ENCODE measurements at places on chromosomes 16 and 17.

- DNase-seq: no peak
Measured at GRCh38 chr17:30969989-30970830, 629 bp upstream of the RNF135 start.

GRCh38 chr16:12796498-12796897 lies 7.2 kb downstream of the CPPED1 start:
- DNase-seq: no peak

- no peak for DNase-seq
Measured at GRCh38 chr16:31460582-31461002, 1.3 kb downstream of the ARMC5 start.

GRCh38 chr16:72664056-72664508 lies 383.8 kb downstream of the ZFHX3 start:
- no peak for DNase-seq

DNA sequence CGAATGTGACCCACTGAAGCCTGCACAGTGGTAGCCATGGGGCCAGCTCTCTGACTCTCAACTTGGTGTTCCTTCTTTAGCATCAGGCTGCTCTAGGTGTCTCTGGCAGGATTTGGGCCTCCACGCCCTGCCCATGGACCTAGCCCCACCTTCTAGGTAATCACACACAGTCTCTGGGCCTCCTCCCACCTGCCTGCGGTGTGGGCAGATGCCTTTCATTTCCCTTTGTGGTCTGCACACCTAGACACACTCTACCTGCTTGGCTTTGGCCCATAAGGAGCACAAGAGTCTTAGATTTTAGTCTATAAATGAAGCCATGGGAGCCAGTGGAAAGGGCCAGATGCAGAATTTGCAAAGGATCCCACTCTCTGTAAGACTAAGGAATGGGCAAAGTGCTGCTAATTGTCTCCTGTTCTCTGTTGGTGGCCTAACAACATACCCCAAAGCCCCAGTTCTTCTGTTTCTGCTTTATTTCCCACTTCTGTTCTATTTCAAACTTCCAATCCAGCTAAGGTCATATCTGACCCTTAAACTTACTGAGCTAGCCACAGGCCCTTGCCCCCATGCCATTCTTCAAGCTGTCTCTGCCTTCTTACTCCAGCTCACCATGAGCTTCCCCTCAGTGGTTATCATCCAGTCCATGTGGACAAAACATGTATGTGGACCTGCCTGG lies 7.2 kb upstream of the MFSD6L start:
- DNase-seq: no peak

GRCh38 chr16:17453364-17454038 lies 17.3 kb downstream of the XYLT1 start:
- no peak for DNase-seq

- no peak for DNase-seq
Measured at GRCh38 chr17:5444209-5444608, 5.3 kb upstream of the C1QBP start.

DNA sequence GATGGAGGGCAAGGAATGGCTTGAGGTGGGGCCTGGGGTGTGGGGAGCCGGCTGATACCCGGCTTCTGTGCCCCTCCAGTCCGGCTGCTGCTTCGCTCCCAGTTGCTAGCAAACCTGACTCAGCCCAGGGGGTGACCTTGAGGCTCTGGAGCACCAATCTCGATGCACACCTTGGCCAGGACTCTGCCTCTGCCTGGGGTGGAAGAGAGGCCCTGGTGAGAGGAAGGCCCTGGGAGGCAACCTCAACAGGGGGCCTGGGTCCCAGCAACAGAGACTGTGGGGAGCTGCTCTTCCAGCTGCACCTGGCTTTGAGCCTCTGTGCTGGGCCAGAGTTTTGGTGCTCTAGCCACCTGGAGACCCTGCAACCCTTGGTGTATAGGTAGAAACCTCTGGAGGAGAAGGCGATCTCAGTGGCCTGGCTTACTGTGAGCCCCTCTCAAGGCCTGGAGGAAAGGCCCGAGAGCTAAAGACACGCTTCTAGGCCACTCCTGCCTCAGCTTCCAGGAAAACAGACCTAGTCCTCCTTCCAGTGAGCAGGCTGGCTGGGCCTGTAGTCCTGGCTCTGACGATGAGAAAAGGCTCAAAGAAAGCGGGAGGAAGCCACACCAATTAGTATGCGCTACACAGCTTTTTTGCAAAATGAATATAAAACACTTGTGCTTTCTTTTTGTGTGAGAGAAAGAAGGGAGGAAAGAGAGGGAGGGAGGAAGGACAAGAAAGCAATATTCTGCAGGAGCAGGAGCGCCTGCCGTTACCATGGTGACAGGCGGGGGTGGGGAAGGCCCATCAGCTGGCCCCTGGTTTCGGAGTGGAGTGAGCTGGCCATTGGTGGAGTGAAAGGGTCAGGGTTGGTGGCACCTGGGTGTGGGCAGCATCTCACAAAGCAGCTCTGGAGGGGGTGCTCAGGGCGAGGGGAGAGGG lies 51.0 kb downstream of the VAC14 start:
- no peak for DNase-seq
